ENCODE measurements at places on chromosomes 5 and 9.

GRCh38 chr5:58107704-58108103 is 352.2 kb downstream of the PLK2 start:
- DNase-seq, result no peak

DNA sequence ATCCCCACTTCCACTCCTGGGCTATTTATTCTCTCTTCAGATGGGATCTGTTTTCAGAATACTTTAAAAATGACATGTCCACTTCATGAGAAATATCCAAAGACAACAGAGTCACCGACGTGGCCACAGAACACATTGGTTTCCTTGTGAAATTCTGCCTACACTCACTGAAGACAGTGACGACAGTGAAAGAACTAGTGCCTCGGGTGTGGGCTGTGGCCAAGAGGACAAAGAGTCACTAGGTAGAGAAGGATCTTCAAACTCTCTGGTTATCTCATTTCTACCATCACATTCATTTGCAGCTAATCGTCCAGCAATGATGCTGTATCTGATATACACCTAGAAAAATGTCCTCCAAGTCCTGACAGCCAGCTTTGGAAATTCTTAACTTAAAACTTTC is 59.1 kb downstream of the HABP4 start:
- no peak for DNase-seq

GRCh38 chr5:147519380-147519779 is 9.5 kb upstream of the DPYSL3 start:
- DNase-seq, result no peak

- DNase-seq, result no peak
Observed at GRCh38 chr5:11239261-11240015, 478.4 kb upstream of the DAP start.
